ENCODE measurements at places on chromosomes 16 and 17.

DNA sequence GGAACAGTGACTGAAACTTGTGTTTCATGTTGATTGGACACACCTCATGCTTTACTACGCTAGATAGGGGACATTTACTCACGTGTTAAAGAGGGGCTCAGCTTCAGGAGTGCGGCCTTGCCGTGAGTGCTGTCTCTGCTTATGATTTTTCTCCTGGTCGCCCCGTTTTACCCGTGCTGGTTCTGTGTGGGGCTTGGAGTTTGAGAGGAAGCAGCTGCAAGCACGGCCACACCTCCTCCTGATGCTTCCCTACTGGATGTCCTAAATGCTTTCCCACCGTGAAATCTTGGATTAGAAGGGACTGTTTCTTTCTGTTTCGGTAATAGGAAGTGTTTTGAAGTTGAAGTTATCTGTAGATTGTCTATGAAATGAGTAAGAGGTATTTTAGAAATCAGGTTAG, 54.0 kb upstream of the ZNF750 start:
- no peak for DNase-seq

DNA sequence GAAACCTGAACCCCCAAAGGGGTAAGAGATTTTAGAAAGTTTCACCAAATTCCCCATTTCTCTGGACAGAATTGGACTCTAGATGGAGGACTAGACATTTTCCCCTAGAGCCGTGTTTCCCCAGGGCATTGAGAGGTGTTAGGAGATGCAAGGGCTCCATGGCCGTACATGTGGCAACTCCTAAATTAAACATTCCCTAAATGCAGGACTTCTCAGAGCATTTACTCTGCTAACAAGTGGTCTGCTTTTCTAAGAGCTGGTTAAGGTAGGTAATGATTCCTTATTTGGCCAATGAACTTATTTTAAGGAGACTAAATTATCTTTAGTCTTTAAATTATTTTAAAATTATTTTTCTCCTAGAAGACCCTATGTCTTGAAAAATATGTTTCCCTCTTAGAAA, 200.9 kb downstream of the MSI2 start:
- no peak for DNase-seq

DNA sequence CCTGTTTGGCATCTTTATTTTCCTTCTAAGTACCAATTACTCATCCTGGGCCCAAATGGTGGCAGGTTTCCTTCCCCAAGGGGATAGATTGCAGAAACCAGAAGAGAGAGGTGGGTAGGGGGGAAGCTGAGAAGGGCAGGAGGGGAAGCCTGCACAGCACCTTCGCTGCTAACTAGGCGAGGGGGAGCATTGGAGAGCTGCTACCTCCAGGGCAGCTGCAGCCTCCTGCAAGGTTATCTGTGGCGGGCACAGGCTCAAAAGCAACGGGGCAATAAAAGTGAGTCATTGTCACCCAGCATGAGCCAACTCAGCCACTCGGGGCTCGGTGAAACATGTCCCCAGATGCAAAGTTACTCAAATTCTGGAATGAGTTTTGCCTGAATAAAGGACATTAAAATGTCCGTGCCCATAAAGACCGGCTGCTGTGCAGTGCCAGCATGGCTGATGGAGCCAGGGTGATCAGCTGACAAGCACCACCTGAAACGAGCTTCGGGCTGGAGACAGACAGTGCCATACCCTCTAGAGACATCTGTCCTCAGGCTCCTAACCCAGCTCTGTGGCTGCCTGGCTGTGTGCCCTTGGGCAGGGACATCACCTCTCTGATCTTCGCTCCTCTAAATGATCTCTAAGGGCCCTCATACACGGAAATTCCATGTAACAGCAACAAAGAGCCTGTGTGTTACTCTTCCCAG, 68.1 kb upstream of the GRIN2A start:
- no peak for DNase-seq

DNA sequence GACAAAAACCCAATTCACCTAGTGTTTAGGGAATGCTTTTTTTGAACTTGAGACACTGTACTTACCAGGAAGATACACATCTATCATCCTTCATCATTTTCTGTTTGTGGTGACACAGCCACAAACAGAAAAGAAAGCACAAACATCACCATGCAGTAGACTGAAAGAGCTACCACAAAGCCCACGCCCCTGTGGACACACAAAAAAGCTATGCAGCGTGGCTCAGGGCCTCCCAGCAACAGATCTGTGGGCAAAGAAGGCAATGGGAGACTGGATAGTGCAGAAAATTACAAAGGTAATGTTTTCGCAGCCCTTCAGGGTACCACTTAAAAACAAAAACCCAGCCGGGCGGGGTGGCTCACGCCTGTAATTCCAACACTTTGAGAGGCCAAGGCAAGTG, 9.6 kb downstream of the COTL1 start:
- DNase-seq: no peak

- DNase-seq: no peak
Observed at GRCh38 chr17:55709984-55710383, 12.7 kb downstream of the TMEM100 start.

- no peak for DNase-seq
Observed at GRCh38 chr16:53517851-53518250, 14.8 kb upstream of the AKTIP start.

DNA sequence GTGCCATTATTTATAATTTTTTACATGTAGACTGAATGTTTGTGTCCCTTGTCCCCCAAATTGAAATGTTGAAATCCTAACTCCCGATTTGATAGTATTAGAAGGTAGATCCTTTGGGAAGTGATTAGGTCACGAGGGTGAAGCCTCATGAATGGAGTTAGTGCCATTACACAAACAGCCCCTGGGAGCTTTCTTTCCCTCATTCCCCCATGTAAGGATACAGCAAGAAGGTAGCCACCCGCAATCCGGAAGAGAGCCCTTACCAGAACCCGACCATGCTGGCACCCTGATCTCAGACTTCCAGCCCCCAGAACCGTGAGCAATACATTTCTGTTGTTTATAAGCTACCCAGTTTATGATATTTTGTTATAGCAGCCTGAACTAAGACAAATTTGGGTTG, 143.2 kb downstream of the NPIPB5 start:
- no peak for DNase-seq

DNA sequence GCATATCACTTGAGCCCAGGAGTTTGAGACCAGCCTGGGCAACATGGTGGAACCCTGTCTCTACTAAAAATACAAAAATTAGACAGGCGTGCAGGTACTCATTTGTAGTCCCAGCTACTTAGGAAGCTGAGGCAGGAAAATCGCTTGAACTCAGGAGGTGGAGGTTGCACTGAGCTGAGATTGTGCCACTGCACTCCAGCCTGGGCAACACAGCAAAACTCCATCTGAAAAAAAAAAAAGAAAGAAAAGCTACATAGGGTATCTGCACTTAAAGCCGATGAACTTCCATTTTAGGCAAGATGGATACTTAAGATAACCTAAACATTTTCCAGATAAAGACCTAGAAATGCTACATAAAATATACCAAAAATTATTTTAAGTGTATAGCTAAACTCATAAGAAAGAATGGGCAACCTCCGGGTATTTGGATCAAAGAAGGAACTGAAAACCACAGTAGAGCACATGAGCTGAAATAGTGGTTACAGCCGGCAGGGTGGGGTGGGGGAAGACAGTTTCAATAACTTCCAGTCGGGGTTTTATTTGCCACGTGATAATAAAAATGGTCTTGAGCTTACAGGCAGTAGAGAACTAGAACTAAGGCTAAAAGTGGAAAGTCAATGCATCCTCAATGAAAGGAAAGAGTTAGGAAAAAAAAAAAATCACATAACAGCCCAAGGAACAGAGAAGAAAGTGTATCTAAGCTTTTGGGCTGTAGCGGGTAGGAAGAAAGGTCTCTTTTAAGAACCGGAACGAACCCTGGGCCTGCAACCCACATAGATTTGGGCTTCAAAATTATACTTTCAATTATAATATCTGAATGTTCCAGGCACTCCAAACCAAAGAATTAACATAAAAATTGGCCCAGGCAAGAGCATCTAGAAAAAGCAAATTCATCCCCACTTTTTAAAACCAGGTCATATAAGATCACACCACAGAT, 53.1 kb downstream of the CFDP1 start:
- no peak for DNase-seq

DNA sequence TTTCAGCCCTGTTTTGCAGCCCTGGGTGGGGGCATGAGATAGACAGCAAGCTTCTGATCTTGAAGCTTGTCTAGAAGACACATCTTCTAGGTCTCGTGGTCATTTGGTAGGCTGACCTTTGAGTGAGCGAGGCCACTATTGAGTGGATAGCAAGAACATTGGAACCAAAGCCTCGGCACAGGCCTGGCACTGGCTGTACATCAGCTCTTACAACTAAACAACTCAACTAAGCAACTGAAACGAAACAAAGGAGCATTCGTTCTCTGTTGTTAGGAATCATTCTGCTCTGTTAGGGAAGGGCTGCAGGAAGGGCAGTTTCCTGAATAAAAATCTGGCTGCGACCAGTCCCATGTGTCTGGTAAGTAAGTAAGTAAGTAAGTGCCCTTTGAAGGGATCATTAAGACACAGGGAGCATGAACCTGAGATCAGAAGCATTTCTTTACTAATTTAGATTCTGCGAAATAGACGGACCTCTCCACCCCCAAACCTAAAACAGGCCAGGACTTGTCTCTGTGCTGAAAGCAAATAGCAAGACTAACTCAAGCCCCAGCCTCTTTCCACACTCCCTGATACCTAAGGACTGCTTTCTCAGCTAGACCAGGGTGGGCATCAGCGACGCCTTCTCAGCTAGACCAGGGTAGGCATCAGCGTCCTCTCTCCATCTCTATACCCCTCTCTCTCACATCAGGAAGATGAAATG, 22.7 kb downstream of the CYB561 start:
- no peak for DNase-seq

DNA sequence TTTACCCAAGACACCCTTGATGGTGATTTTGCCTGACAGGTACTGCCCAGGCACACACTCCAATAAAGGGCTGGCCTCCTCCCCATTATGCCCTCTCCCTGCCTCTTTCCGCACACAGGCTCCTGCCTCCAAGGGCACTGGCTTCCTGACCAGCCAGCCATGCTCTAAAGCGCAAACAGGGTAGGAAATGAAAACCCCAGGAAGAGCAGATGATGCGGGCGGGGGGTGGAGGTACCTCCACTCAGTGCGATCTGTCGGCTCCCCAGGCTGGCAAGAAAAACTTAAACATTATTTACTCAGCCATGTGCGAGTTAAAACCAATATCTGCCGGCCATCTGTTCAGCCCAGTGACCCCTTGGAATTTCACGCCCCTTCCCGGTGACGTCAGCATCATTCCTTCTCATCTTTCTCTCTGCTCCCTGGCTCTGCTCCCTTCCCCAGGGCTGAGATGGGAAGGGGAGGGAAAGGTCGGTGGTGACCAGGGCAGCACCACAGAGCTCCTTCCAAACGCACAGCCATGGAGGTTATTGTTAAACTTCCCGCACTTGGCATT, 262.5 kb downstream of the CBLN1 start:
- peak; percentile 30 for DNase-seq

GRCh38 chr17:58913971-58914769, 158.5 kb downstream of the PPM1E start:
- peak; percentile 7 for DNase-seq

DNA sequence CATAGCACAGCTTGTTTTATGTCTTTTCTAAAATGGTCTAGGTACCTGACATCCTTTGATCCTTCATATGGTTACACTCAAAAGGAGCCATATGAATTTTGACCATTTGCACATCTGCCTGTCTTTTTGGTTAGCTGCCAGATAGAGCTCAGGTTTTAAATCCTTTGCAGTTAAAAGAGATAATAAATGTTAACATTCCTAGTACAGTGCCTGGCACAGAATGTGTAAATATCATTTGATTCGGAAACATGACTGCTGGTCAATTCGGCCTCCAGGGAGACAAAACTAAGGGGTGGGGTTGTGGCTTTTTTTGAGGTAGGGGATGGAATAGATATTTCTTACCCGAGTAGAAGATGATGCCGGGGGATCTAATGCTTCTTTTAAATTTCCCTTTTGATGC, 64.2 kb downstream of the FTO start:
- DNase-seq: peak; percentile 68

GRCh38 chr16:4384509-4384942, 12.9 kb downstream of the VASN start:
- DNase-seq: no peak

- no peak for DNase-seq
Observed at GRCh38 chr16:72013389-72013788, 4.8 kb downstream of the DHODH start.

DNA sequence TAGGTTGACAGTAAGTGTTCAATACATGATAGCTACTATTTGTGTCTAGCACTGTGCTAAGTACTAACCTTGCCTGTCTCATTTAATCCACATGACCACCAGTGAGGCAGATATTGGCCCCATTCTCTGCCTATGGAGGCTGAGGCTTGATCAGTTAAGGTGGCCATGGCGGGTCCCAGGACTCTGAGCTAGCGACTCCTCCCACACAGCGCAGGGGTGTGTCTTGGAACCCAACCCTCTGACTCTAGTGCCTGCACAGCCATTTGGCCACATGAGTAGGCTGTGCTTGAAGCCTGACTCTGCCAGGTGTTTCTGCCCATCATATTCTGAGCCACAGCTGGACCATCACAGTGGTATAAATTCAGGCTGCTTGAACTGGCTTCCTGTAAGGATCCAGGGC, 6.4 kb downstream of the NHERF1 start:
- peak; percentile 75 for DNase-seq

GRCh38 chr16:14181371-14182050, 110.4 kb downstream of the MRTFB start:
- peak; percentile 57 for DNase-seq

DNA sequence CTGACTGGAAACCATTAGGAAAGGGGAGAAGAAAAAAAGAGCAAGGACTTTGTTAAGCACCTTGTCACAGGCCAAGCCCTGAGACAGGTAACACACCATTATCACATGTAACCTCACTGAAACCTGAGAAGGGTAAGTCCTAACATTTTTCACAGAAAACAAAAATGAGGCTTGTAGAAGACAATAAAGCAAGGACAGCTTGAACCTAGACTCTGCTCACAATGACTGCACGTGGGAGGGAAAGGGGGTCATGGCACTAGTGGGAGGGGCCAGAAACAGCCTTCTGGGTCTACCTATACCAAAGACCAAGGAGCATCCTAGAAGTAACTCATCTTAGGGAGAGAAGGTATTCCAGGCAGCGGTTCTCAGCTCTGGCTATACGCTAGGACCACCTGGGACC, 7.5 kb downstream of the TK2 start:
- DNase-seq: no peak

DNA sequence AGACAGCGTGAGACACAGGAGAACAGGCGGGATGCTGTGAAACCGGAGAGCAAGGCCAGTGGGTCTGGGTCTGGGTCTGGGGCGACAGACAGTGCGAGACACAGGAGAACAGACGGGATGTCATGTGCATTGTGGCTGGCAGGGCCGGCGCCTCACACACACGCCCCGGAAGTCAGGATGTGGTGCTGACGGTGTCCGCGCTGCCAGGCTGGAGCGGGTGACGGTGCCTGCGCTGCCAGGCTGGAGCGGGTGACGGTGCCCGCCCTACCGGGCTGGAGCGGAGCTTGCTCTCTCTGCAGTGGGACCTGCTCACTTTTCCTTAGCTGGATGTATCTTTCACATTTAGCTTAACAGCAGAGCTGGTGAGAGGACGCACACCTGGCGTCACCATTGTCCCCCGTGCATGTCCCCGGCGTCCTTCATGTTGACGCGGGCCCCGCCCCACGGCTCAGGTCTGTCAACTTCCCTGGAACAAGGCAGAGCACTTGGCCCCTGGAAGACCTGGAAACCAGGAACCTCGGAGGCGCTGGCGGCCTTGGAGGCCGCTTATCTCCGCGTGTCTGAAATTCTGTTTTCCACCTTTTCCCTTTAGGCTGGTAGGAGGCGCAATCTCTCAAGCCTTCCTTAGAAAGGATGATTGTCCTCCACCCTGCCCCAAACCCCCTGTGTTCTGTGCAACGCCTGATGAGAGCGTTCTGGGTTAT, 43.0 kb upstream of the ZNF750 start:
- no peak for DNase-seq
